NCI-H1105 (cell line): ENCODE measurements at places on chromosomes 7 and 10.

DNA sequence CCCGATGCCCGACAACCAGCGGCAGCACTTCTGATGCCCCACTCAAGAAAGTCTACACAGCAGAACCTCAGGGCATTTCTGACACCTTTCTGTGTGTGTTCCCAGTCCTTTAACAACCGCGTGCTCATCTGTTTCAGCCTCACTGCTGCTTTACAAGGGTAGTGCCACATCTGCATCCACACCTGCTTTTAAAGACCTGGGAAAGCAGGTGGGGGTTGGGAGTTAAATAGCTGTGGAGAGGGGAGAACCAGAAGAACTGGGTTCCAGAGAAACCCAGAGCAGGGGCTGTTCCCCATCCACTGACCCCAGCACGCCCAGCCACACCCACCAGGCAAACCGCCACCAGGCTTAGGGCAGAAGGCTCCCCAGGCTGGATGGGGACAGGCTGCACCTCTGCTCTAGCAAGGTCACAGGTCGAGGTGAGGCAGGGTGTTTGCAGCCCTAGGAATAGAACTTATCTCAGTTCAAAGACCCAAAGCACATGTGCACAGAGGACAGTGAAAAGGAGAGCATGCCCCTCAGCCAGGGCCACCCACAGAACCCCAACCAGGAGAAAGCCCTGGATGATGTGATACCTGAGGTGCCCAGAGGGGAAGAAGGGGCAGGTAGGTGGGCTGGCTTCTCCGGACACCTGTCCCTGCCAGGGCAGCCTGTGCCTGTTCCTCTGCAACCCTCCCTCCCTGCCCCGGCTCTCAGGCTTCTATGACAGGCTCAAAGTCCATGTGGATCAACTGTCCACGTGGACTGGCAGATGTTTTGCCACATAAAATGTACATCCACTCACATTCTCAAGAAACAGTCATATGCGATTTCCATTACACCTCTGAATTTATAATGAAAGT lies 51.3 kb downstream of the COBL start:
- DNase-seq = no peak

DNA sequence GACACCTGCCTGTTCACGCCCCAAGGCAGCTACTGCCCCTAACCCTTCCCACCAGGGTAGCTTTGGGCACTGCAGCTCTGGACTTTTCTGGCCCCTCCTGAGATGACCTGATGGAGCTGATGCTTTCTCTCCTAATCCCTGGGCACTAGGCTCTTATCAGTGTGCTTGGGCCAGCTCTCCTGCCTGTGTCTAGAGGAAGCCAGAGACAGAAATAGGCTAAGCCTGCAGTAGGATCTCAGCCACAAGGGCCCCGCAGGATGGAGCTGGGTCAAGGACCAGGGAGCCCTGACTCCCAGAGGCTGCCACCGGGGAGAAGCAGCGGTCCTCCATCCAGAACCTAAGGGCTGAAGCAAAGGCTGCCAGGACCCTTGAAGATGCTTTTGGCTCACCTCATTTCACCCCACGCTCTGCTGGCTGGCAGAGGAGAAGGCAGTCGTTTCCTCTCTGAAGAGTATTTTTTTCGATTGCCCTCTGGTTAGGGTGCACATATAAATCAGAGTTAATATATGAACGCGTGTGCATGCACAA lies 580.8 kb downstream of the GALNT17 start:
- no peak for DNase-seq

DNA sequence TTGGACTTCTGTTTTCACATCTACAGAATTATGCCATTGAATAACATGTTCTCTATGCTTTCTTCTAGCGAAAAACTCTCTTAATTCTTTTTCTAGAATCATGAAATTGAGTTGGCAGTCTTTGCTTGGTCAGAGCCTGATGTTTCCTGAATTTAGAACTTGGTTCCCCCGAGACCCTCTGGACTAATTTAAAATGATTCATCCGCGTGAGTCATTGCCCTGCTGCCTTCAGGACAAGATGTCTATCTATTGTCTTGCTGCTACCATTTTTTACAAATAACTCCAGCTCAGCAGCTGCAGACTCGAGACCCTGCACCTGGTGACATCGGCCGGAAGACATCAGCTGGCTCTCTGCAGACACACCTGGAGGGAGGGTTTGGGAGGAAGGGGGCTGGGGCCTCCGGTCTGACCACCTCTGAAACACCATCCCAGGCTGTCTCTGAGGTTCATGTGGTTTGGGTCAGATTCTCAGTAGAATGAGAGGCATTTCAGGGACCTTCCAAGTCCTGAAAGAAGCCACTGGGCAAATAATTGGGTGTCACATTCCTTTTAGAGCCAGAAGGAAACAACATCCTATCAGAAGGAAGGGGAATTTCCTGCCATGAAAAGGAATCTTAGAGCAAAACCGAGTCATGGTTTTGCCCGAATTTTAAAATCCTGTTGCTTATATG lies 20.9 kb upstream of the KLF6 start:
- no peak for DNase-seq

DNA sequence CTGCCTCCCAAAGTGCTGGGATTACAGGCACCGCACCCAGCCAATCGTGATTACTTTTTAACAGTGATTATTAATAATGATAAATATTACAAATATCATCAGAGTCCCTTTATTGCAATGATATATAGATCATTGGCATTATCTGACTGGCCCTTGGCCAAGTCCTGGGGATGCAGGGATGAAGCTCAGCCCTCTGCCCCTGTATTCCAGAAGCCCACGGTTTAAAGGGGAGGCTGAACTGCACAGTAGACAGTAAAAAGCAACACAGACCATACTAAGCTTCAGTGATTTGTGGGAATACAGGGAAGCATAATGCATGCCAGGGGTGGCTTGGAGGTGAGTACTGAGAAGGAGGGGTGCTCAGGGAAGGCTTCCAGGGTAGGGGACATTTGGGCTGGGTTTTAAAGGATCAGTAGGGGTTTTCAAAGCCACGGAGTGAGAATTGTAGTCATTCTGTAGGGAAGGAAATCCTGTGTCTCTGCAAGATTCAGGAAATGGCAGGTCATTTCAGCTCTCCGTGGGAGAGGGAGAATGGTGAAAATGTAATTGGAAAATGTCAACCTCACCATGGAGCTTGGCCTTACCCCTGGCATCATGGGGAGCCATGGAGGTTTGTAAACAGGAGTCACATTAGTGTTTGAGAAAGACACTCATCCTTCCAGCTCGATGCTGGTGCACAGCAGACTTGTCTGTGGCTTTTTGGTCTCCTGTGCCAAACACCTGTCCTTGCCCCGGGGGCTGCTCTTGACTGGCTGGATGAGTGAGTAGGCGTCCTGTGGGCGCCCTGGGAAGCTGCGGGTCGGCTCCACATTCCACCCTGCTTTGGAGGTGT lies 8.8 kb downstream of the ADAMTS14 start:
- DNase-seq = no peak

GRCh38 chr7:112283382-112283910 lies 77.0 kb downstream of the ZNF277 start:
- no peak for DNase-seq

- DNase-seq = no peak
Observed at GRCh38 chr10:5413012-5413938, 918 bp downstream of the NET1 start.

DNA sequence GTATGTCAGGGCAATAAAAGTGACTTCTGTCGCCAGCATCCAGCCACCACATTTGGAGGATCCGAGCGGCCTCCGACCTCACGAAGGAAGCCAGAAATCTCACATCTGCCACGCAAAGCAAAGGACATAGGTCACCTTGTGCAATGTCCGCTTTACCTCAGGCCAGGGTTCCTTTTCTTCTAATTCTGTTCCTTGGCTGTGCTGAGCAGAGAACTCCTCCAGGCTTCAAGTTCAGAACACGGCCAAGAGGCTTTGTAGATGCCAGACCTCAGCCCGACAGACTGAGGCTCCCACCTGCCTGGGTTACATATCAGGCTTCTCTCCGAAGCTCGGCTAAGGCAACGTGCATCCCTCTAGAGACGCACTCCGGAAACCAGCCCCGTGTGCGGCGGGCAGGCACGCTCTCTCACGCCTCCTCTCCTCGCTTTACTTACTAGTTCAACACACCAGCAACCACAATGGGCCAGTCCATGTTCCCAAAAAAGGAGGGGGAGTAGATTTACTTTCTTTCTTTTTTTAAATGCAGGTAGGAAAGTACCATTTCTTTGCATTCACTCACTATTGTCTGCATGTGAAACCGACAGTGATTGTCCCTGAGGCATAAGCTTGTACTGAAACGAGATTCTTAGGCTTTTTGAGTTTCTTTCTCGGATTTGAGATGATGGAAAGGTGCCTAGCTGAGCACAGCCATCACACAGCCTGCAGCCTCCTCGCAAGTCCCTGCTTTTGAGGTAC lies 122.4 kb upstream of the AFAP1L2 start:
- DNase-seq = peak; percentile 41

GRCh38 chr7:47046949-47047348 lies 535.0 kb downstream of the TNS3 start:
- no peak for DNase-seq

GRCh38 chr10:70726909-70727495 lies 54.7 kb downstream of the ADAMTS14 start:
- no peak for DNase-seq

GRCh38 chr10:1094112-1095057 lies 38.2 kb downstream of the WDR37 start:
- no peak for DNase-seq

DNA sequence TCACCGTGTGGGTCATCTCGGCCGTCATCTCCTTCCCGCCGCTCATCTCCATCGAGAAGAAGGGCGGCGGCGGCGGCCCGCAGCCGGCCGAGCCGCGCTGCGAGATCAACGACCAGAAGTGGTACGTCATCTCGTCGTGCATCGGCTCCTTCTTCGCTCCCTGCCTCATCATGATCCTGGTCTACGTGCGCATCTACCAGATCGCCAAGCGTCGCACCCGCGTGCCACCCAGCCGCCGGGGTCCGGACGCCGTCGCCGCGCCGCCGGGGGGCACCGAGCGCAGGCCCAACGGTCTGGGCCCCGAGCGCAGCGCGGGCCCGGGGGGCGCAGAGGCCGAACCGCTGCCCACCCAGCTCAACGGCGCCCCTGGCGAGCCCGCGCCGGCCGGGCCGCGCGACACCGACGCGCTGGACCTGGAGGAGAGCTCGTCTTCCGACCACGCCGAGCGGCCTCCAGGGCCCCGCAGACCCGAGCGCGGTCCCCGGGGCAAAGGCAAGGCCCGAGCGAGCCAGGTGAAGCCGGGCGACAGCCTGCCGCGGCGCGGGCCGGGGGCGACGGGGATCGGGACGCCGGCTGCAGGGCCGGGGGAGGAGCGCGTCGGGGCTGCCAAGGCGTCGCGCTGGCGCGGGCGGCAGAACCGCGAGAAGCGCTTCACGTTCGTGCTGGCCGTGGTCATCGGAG lies 1.8 kb downstream of the ADRA2A start:
- DNase-seq = no peak

GRCh38 chr7:103996639-103997038 lies 7.2 kb upstream of the RELN start:
- DNase-seq = no peak

- DNase-seq = no peak
Observed at GRCh38 chr10:22103701-22104470, 100.4 kb upstream of the DNAJC1 start.

- DNase-seq = no peak
Observed at GRCh38 chr10:102611514-102612087, 32.7 kb upstream of the TRIM8 start.

GRCh38 chr7:7795630-7796121 lies 77.3 kb upstream of the RPA3 start:
- no peak for DNase-seq

DNA sequence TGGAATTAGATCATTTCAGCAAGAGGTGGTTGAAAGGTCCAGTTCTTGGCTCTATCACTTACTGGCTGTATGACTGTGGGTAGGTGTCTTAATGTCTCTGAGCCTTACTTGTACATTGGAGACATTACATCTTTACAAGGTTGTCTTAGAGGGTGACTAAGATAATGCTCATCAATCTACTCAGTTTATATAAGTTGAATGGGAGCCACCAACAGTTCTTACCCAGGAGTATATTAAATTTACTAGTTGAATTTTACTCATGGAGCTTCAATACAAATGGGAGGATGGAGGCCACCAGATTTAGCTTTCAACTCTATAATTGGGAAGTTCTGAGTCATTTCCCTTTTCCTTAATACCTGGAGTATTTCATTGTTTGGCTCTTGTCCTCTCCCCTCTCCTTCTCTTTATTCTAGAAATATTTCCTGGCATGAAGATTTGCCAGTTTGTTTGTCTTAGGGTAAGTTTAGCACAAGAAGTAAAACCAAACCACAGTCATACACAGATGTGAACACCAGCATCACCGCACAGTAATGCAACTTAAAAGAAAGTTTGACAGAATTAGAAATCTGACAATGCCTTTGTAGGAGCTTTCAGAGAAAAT lies 222.8 kb downstream of the LRMDA start:
- no peak for DNase-seq

- no peak for DNase-seq
Observed at GRCh38 chr7:149833495-149834130, 4.6 kb upstream of the ZNF862 start.

DNA sequence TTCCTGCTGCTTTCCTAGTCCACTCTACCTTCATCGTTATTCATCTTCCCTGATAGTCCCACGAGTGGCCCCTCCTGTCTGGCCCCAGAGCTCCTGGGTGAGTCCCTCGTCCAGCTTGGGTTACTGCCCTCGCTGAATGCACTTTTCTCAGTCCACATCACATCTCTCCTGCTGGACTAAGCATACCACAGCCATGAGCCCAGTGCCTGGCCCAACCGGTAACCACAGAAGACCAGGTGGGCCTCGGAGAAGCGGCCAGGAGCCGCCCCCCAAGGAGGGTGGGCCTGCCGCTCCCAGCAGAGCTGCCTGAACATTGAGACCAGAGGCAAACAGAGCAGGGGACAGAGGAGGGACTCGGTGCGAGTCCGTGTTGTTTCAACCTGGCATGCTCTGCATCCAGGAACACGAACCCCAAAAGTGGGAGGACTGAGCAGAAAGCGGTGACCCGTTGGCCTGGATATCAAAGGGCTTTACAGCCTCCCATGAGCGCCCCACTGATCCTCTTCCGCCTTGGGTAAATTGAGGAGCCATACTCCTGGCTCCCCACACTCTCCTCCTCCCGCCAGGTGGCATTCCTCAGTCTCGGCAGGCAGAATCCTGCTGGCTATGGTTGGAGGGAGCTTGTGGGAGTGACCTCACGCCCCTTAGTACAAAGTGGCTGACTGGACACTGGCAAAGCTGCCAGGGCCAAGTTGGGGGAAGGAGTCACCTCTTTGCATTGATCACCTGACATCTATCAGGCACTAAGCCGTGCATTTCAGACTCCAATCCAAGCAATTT lies 13.3 kb downstream of the TMEM72 start:
- no peak for DNase-seq

DNA sequence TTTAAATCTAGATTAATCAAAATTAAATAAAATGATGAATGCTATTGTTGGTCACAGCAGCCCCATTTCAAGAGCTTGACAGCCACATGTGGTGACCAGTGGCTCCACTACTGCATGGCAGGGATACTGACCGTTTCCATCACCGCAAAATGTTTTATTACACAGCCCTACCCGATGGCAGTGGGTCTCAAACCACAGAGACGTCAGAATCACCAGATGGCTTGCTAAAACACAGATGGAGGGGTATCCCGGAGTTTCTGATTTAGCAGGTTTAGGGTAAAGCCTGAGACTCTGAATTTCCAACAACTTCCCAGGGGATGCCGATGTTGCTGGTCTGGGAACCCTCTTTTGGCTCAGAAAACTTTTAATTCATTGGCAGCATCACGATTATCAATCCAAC lies 47.9 kb downstream of the RSU1 start:
- DNase-seq = no peak
